Stimulated activated CD8-positive, alpha-beta memory T cell treated with anti-CD3 and anti-CD28 coated beads, Interleukin-7, amount 100 ng/mL, for 24 hours (primary cell): ENCODE measurements at places on chromosomes 16 and 17.

GRCh38 chr17:44767493-44767892, 8.7 kb downstream of the ADAM11 start:
- no peak for DNase-seq

GRCh38 chr16:31243734-31244670, 15.8 kb upstream of the ITGAM start:
- DNase-seq: no peak

DNA sequence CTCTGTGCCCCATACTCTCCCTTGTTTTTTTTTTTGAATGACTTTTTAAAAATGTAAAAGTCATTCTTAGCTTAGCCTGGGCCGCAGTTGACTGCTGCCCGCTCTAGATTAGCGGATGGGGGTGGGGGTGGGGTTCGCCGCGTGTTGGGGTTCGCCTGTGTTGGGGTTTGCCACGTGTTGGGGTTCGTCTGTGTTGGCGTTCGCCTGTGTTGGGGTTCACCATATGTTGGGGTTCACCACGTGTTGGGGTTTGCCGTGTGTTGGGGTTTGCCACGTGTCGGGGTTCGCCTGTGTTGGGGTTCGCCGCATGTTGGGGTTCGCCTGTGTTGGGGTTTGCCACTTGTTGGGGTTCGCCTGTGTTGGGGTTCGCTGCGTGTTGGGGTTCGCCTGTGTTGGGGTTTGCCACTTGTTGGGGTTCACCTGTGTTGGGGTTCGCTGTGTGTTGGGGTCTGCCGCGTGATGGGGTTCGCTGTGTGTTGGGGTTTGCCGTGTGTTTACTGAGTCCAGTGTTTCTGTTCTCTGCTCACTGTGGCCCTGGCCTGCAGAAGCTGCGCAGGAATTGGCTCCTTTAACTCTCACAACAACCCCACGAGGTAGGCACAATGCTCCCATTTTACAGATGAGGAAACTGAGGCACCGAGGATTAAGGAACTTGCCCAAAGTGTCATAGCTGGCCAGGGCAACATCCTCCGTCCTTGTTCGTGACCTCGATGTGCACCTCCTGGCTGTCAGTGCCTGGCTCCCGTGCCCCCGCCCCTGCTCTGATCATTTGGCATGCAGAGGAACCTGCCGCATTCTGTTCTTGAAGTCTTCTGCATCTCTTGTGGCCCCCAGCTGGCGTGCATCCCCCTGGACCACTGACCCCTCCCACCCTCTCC, 96.6 kb upstream of the CIBAR2 start:
- DNase-seq: no peak

DNA sequence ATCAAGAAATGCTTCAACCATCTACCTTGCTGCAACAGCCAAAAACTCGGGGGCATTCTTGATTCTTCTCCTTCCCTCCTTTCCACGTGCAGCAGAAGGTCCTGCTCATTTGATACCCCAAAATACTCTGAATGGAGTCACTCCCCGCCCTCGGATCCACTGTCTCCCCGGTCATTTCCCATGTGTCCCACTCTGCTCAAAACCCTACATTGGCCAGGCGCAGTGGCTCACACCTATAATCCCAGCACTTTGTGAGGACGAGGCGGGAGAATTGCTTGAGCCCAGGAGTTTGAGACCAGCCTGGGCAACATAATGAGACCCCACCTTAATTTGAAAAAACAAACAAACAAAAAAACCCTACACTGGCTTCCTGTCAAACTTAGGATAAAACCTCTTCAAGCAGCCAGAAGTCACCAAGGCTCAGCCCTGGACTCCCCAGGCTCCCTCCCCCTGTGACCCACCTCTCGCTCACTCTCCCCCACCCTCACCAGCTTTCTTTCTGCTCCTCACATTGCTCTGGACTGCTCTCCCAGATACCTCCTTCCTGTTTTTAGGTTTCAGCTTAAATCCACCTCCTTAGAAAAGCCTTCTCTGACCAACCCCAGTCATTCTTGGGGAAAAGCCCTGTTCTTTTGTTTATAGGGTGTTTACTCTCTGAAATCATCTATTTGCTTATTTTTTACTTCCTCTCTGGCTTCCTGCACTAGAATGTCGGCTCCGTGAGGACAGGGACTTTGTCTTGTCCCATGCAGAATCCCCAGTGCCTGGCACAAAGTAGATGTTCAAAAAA, 2.8 kb downstream of the SLC13A2 start:
- no peak for DNase-seq

GRCh38 chr16:19419698-19420075, 2.0 kb downstream of the TMC5 start:
- DNase-seq: no peak

DNA sequence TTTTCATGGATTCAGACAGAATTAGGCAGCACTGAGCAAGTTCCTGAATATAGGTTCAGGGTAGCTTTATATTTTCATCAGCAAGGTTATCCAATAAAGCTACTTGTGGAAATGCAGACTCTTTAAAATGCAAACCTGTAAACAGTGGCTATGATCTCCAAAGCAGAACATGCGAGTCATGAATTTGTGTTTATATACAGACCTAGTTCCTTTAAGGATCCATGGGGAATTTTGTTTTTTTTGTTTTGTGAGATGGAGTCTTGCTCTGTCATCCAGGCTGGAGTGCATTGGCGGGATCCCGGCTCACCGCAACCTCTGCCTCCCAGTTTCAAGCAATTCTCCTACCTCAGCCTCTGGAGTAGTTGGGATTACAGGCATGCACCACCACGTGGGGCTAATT, 14.8 kb downstream of the CLEC16A start:
- no peak for DNase-seq

DNA sequence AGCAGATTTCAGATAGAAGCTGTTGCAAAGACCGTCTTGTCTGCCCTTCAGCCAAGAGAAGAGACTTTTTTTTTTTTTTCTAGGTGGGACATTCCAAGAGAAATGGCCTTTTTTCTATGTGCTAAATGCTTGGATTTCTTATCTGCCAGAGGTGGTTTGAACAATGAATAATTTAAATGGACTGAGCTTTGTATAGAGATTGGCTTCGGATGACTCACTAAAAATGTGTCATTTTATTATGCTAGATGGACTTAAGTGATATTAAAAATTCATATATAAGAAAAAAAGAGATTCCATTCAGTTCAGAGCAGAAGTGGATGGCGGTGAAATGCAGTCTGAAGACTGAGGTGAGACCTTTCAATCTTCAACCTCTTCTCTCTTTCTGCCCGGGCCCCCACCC, 58.4 kb downstream of the MEAK7 start:
- DNase-seq: no peak

GRCh38 chr16:11677959-11678881, 10.0 kb downstream of the SNN start:
- no peak for DNase-seq

DNA sequence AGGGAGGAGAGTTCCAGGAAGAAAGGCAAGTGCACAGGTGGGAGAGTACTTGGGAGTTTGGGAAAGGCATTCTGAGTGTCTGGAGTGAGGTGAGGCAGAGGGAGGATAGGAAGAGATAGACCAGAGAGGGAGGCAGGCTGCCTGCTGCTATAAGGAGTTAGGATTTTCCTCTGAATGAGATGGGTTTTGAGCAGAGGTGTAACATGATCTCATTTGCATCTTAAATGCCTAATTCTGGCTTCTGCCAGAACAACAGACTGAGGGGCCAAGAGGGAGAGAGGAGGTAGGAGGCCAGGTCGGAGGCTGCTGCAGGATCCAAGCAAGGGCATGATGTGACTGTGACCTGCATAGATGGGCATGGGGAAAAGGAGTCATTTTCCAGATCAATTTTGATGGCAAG, 31.5 kb upstream of the IRX6 start:
- DNase-seq: no peak

DNA sequence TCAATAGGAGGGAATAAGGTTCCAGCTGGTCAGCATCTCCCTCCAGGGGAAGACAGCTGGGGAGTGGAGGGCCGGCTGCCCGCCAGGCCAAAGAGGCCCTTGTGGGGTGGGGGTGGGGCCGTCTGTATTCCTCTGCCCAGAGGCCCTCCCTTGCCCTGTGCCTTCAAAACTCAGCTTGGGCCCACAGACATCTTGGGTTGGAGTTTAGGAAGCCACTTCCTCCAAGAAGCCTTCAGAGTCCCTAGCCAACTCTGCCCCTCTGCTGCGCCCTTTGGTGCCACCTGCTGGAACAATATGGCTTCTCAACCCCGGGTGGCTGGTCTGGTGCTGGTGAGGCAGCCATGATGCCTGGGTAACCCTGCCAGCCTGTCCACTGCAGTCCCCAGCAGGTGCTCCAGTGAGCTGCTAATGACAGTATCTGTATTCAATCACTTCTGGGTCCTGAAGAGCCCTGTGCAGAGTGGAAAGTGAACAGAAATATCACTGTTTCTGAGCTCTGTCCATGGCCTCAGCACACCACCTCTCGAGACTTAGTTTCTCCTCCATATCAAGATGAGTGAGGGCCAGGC, 16.7 kb downstream of the HSD11B2 start:
- peak; percentile 54 for DNase-seq

DNA sequence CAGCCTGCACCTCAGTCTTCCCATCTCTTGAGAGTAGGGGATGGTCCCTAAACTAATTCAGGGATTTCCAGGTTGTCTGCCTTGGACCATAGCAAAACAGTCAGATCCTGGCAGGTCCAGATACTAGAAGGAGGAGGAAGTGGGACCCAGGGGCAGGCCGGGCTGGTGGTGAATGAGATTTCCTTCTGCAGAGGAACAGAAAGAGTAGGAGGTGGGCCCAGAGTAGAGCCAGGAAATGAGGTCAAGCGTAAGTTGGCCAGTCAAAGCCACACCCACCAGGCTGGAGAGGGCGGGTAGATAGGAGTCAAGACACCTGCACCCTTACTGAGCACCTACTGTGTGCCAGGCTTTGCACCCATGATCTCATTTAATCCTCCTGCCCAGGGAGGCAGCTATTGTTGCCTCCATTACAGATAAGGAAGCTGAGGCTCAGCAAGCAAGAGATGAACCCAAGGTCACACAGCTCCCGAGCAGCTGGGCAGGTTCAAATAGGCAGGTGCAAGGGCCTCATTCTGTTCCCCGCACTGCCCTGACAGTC, 2.6 kb downstream of the CDH5 start:
- DNase-seq: no peak

DNA sequence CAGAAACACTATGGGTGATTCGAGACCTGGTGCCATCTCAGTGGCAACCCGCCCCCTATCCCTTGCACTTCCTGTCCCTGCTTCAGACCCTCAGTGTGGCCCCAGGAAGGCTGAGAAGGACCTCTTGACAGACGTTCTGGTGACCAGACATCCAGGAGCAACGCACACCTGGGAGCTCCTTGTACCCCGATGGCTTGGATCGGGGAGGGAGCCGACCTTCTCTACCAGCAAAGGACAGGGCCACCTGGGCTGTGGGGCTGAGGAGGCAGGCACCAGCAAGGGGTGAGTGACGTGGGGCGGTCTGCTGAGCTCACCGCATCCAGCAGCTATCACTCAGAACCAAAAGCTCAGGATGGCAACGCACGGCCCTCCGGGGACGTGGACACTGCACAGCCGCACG, 27.2 kb downstream of the UNKL start:
- DNase-seq: no peak

- no peak for DNase-seq
Measured at GRCh38 chr17:69711541-69711940, 297.0 kb downstream of the MAP2K6 start.

DNA sequence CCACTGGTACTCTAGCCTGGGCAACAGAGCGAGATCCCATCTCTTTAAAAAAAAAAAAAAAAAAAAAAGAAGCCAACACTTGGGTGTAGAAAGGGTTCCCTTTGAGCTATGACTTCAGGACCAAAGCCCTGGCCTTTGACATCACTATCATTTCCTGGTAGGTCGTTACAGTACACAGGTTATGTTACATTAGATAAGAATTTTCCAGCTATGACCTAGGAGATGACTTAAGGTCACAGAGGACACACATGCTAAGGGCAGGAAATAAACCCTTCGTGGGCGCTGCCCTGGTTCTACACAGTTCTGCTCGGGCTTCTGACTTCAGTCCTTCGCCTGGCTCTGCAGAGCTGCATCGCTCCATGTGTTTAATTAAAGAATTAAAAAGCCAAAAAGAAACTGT, 112.0 kb downstream of the ADCY9 start:
- DNase-seq: no peak

DNA sequence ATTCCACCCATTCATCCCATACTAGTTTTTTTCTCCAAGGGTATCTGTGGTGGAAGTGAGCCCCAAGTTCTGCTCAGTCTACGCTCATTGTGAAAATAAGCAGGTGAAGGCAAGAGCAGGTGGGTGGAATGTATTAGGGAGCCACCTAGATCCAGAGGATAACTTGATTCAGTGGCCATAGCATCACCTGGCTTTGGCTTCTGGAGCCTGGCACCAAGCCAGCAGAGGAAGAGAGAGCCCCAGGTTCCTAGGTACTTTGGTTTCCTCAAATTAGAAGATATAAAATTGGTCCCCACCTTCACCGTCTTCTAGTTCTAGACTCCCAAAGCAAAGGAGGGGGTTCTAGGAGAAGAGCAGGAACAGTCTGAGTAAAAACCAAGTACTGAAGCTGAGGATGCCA, 4.1 kb downstream of the FXR2 start:
- no peak for DNase-seq

- no peak for DNase-seq
Measured at GRCh38 chr17:1060991-1061390, 64.1 kb downstream of the TIMM22 start.

- no peak for DNase-seq
Measured at GRCh38 chr16:85046931-85047866, 19.6 kb downstream of the KIAA0513 start.

GRCh38 chr17:58310511-58311428, 17.8 kb downstream of the TSPOAP1 start:
- DNase-seq: no peak

- no peak for DNase-seq
Measured at GRCh38 chr17:7912927-7913524, 3.1 kb downstream of the RNF227 start.

DNA sequence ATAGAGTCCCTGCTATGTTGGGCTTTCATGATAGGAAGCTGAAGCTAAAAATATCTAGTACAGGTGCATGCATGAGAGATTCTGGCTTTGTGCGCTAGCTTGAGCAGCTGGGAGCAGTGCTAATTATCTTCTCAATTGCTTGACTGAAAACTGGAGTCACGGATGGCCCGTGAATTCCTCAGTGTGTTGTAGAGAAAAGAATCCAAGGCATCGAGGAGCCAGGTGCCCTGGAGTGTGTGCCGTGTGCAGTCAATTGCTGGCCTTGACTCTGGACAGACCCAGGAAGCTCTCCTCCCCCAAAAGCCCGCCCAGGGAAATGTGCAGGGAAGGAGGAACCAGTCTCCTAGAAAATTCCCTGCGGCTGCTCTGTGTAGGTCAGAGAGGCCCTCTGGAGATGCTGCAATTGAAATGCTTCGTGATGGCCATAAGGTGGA, 14.2 kb downstream of the LGALS3BP start:
- DNase-seq: no peak
